ENCODE measurements at places on chromosomes 16 and 17.

DNA sequence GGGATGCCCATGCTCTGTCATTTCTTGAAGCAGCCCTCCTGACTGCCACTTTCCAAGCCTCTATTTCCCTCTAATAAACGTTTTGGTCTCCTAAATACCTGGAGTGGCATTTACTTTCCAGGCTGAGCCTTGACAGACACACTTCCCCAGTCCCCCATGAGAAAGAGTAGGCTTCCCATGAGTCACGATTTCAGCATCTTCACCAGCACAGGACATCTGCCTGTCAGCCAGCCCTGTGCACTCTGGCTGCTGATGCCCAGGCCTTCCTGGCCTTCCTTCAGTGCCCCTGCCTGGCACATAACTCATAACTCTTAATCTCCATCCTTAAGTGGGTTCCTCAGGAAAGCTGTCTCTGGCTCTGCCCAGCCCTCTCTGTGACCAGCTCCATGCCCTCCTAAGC lies 30.8 kb upstream of the GAS7 start:
- DNase-seq, result no peak

GRCh38 chr17:42023524-42024349 lies 3.8 kb downstream of the NKIRAS2 start:
- no peak for DNase-seq

- DNase-seq, result no peak
These were observed 21.6 kb upstream of the RASL10B start for GRCh38 chr17:35709874-35710273.

DNA sequence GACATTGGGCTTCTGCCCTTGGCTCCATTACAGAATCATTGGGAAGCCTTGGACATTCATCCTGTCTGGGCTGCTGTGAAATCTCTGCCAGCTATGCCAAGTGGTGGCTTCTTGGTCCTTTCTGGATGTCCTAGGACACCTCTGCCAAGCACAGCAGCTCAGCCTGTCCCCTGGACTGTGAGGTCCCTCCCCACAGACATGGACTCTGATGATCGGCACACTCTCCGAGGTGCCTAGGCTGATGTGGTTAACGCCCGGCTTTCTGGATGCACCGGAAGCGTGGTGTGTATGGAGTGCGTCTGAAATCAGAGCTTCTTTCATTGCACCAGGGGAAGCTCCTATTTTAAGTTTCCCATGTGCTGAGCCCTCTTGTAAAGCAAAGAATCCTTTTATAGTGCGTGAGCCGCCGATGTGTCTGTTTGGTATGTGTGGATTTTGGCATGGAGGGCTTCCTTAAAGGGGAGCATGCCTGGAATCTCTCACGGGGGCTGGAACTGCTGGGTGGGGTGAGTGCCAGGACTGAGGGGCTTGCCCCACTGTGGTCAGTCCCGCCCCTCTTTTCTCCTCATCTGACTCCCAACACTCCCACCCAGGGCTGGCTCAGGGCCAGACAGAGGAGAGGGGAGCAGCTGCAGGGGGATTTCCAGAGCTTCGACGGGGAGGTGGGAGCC lies 7.0 kb upstream of the ARHGAP23 start:
- no peak for DNase-seq

- DNase-seq, result no peak
These were observed 38.9 kb upstream of the ACSF3 start for GRCh38 chr16:89054714-89055113.

DNA sequence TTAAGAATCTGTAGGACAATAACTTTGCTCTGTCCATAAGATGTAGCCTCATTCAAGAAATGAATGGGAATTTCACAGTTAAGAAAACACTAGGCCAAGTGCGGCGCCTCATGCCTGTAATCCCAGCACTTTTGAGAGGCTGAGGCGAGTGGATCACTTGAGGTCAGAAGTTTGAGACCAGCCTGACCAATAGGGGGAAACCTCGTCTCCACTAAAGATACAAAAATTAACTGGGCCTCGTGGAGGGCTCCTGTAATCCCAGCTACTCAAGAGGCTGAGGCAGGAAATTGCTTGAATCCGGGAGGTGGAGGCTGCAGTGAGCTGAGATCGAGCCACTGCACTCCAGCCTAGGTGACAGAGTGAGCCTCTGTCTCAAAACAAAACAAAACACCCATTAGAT lies 19.9 kb upstream of the RSL1D1 start:
- no peak for DNase-seq

GRCh38 chr17:50205963-50206505 lies 4.6 kb upstream of the COL1A1 start:
- no peak for DNase-seq

GRCh38 chr17:45946841-45947256 lies 52.2 kb upstream of the STH start:
- DNase-seq, result no peak

DNA sequence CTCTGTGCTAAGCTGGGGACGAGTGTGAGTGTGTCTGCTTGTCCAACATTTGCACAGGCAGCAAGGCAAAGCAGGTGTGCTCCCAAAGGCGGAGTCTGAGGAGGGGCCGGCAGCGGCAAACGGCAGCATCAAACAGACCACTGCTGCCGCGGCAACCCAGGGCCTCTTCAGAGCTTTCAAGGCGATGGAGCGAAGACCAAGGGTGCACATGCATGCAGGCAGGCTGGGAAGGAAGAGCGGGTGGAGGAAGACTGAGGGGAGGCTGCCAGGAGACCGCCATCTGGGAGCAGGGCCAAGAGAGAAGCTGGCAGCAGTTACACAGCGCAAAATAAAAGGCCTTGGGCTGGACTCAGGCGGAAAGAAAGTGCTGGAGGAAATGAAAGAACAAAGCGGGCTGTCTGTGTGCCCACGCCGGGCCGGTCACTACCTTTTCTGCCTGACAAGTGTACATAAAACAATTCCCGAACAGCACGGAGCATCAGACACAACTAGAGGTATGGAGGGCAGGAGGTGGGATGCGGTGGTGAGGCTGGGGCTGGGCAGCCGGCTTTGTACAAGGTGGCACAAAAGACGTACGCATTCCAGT lies 8.5 kb downstream of the TIMM22 start:
- DNase-seq, result no peak

DNA sequence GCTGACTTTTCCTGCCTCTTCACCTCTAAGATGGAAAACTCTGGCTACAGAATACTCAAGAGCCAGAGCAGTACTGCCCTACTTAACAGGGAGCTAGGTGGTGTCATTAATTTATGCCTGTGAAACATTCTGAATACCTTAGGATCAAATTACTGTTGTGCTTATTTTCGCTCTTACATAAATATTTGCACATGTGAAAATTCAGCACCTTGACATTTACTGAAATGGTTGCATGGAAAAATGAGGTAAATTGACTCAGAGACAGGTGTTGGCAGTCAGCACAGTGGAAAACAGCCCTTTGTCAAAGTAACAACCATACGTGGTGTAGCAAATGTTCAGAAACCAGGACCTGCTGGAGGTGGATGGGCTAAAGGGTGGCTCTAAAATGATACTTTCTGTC lies 193.6 kb downstream of the CDH8 start:
- no peak for DNase-seq

DNA sequence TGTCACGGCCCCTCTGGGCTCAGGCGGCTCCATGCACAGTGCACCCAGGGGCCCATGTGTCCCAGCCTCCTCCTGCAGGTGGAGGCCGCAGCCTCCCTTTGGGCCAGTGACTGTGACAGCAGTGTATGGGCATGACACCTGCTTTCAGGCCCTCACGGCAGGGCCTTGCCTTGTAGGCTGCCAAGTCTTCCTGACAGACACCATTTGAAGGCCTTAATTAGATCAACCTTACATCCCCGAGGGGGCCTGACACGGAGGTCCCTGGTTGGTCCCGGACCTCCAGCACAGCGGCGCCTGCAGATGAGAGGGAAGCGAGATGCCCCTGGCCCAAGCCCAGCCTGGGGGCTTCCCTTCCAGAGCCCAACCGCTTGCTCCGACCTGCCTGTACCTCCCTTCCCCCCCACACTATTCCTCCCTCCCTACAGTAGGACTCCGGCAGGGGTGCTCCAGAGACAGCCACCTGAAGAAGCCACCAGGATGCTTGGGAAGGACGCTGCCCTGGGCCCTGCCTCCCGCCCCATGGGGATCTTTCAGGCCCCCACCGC lies 31.9 kb downstream of the BAIAP2 start:
- DNase-seq, result no peak

- DNase-seq, result no peak
These were observed 8.2 kb downstream of the CAPN15 start for GRCh38 chr16:535446-536405.

GRCh38 chr17:32279891-32280716 lies 14.5 kb downstream of the RHBDL3 start:
- DNase-seq, result no peak

- DNase-seq, result no peak
These were observed 23.3 kb upstream of the CDRT4 start for GRCh38 chr17:15490634-15491261.

DNA sequence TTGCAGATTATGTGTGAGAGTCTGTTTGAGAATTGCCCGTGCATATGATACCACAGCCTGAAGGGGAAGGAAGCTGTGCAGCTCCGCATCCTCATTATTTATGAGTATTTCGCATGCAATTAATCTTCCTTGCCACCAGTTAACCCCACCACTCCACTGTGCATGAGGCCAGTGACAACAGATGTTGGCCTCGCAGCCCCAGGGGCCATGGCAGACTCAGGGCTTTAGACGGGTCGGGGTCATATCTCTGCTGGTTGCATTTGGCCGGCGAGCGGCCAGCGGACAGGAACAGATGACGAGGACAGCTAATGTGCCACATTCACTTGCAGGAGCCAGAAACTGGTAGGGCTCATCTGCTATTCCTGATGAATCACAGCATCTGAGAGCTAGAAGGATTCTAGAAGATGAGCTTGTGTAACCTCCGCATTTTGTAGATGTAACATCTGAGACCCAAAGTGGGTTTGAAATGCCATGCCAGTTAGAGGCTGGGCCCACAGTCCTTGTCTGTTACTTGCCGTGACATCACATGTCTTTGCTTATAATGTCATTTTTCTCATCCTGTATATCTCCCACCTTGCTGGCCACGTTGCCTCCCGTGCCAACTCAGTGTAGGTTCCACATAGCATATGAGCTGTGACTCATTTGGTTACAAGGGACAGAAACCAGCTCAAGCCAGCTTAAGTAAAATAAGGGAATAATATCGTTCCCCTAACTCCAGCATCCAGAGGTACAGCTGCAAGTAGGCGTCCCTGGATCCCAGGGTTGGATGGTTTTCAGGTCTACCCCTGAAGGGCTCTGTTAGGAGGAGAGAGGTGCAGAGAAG lies 137.2 kb downstream of the SNX29 start:
- DNase-seq, result no peak

GRCh38 chr17:54985476-54985875 lies 16.9 kb downstream of the STXBP4 start:
- DNase-seq, result no peak

DNA sequence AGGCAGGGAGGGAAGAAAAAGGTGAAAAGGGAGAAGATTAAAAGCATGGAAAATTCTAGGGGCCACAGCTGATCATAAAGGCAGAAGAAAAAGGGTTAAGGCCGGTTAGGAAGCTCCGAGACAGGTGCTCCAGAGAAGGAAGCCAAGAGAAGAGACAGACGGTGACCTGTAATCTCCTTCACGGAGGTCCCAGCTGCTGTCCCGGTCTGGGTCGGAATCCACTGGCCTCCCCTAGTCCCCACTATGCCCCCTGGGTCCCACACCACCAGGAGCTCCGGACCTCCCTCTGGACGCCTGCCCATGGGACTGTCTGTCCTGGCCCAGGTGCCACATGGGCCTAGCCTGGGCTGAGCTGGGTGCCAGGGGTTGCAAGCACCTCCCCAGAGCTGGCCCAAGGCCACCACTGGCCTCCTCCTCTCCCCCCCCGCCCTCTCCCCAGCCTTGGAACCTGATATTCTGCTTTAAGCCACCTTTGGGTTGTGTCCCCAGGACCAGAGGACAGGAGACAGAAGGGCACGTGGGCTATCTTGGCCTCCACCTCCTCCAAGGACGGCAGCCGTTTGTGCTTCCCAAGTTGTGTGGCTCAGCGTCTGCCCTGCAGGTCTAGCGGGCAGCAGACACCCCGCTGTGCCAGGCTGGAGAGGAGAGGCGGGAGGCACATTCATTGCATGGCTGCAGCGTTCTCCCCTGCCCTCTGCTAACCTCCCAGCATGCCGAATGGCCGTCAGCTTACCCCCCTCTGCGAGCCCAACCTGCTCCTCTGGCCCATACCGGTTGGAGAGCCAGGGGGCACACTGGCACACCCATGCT lies 102.4 kb downstream of the ENGASE start:
- DNase-seq, result no peak

DNA sequence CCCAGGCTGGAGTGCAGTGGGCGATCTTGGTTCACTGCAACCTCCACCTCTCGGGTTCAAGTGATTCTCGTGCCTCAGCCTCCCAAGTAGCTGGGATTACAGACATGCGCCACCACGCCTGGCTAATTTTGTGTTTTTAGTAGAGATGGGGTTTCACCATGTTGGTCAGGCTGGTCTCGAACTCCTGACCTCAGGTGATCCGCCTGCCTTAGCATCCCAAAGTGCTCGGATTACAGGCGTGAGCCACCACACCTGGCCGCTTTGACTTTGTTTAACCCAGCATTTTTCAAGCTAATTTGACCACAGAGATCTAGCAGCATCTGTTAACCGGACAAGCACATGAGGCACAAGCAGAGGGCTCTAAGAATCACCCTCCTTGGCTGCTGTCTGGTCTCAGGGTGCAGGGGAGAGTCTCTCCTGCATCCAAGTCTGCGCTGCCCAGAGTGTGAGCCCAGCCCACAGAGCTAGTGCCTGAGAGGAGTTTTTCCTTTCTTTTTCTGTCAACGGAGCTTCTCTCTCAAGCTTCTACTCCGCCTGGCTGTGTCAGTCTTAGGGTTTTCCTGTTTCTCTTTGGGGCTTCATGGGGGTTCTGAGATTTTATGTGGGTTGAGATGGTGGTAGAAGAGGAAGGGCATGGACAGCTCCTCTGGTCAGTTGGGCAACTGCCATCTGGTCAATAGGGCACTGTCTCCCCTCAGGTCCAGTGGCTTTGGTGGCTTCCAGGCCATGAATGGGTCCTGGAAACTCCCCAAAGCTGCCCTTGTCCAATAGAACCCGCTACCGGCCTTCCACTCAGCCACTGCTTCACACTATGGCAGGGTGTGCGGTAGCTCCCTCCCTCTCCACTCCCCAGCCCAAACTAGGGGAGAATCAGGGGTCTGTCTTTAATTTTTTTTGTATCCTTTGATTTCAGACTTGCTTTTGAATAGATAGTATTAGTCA lies 59.6 kb downstream of the TNFRSF13B start:
- DNase-seq, result no peak
